Stimulated activated CD8-positive, alpha-beta memory T cell treated with anti-CD3 and anti-CD28 coated beads, Interleukin-15, amount 100 ng/mL, for 48 hours (primary cell): ENCODE measurements at places on chromosomes 5 and 9.

DNA sequence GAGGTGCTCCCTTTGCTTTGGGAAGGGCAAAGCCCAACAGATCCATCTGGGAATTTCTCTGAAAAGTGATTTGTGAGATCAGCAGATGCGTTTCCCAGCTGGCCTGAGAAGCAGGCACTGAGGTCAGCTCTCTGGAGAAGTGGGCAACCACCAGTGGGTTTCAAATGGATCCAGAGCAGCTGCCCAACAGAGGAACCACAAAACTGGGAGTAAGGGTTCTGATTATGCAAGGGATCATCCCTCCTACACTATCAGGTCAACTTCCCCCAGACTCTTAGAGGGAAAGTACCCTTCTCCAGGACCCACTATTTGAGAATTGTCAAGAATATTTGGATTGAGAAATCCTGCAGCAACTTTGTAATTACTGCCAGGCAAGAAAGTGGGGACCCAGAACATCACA, 21.7 kb downstream of the CCL28 start:
- DNase-seq: no peak

DNA sequence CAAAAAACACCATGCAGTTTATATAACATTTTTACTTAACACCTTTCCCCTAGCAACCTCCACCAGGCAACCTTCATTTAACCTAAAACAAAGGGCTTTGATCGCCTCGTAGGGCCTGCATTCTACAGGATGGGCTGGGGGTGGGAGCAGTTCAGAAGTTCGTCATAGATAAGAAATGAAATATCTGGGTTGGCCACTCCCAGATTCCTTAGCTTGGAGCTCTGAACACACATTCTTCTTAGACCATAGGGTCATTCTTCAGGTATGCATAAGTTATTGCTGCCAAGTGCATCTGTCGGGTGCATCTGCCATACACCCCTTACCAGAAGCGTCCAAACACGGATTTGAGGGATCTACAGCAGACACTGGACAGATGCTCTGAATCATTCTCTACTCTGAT, 4.3 kb upstream of the SLC22A5 start:
- no peak for DNase-seq

- DNase-seq: no peak
These were observed 12.9 kb downstream of the PLPP1 start for GRCh38 chr5:55521881-55522280.

- no peak for DNase-seq
These were observed 91.1 kb downstream of the NR6A1 start for GRCh38 chr9:124680049-124680448.

- DNase-seq: no peak
These were observed 558 bp downstream of the GRPEL2 start for GRCh38 chr5:149345892-149346222.
